ENCODE measurements at places on chromosomes 13 and 19.
A peak's percentile ranks its signal among the peaks of the same experiment; 100 is the strongest.

- DNase-seq = no peak
Measured at GRCh38 chr13:67136157-67136556, 94.0 kb downstream of the PCDH9 start.

- DNase-seq = peak; percentile 68
Measured at GRCh38 chr19:48741129-48741999, 954 bp upstream of the RASIP1 start.

DNA sequence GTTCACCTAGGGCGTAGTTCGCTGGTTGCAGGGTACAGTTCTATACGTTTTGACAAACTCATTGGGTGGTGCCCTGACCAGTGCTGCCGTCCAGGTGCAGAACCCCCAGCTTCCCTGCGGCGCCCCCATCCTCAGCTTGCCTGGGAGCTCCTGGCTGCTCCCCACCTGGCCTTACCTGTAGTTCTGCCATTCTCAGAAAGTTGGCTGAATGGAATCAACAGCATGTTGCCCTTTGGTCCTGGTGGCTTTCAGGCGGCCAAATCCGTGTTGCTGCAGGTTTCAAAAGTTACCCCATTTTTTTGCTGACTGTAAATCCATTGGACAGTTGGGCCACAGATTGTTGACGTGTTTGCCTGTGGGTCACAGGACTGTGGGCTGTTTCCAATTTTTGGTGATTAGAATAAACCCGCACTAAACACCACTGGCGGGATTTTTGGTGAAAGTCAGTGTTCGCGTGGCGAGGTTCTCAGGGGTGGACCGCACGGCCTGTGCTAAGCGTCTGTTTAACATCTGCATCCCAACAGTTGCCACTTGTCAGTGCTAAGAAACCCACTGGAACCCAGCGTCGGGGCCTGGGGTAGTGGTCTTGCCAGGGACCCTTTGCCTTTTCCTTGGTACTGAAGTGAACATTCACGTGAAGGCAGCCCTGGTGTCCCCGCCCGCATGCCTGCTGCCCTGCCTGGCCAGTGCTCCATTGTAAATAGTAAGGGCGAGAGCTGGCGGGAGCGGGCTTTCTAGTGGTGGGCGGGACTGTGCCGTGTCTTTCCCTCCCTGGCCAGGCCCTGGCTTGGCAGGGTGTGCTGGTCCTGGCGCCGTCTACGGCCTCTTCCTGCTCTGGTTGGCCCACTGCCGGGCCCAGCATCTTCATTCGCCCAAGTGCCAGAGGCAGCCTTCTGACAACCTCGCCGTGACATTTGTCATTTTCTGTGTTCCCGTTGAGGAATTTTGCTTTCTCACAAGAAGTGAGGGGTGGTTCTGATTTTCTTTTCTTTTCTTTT is 3.3 kb downstream of the DOT1L start:
- no peak for DNase-seq

GRCh38 chr13:104382951-104383350 is 1316.7 kb upstream of the SLC10A2 start:
- no peak for DNase-seq

DNA sequence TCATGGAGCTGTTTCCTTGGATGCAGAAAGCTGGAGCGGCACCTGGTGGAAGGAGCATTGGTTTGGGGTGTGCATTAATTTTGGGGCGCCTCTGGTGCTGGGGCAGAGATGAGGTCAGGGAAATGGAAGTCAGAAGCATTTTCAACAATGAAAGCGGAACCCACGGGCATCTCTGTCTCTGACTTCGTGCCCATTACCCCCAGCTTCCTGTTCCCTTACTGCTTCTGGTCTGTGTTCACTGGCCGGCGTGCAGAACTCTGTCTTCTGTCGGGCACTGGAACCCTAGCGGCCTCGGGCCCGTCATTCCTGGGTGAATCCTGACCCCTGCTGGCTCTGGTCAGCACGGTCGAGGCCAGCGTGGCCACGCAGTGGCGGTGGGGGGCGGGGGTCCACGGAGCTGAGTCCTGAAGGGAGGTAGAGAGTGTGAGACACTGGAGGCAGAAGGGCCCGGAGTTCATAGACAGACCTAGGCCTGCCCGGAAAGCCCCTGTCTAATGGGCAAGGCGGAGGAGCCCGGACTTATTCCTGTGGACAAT is 7.9 kb upstream of the LINGO3 start:
- DNase-seq = peak; percentile 23

DNA sequence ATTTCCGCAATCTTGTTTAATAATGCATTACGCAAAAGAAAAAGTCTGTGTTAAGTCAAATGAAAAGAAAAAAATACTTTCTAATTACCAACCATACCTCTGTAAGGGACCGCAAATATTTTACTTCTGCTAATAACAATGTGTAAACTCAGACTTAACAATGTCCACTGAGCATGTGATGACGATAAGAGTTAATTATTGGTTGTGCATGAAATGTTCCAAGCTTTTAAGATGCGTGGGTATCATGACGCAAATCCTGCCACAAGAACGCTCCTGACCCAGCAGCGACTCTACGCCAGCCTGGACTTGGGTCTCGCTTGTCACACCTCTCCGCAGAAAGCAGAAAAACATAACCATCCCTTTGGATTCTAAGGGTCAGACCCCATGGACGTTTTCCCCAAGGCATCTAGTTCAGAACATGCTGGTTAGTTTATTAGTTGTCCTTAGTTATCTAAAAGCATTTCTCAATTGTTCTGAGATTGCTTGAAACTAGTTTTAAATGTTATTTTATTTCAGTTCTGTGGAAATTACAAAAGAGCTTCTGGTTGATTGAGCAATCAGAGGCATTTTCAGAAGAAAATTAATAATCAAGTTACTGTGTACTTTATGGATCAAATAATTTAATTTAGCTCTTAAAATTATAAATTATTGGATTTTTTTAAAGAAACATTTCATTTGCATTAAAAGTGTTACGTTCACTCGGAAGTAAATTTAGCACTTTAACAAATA is 779.9 kb upstream of the ARGLU1 start:
- DNase-seq = no peak

DNA sequence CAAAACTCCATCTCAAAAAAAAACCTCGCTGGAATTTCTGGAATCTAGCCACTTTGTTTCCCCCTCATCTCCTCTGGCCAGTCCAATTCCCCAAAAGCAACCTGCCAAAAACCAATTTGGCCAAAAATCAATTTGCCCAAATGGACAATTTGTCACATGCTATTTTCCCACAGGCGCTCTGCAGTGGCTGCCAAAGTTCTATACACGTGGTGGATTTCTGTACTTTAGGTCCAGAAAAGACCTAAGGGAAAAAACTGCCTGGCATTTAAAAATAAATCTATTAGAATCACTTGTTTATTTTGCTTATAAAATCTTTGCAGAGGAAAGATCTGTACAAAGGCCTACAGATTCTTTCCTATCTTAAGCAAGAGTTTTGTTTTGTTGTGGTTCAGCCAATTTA is 79.4 kb downstream of the MAP4K1 start:
- no peak for DNase-seq

- no peak for DNase-seq
Measured at GRCh38 chr13:26485288-26485687, 72.2 kb upstream of the WASF3 start.

- peak; percentile 89 for DNase-seq
Measured at GRCh38 chr19:2618611-2619010, 83.9 kb downstream of the GNG7 start.

GRCh38 chr13:96779691-96780090 is 214.6 kb downstream of the OXGR1 start:
- no peak for DNase-seq

- no peak for DNase-seq
Measured at GRCh38 chr19:20662421-20663105, 1.2 kb upstream of the ZNF626 start.

DNA sequence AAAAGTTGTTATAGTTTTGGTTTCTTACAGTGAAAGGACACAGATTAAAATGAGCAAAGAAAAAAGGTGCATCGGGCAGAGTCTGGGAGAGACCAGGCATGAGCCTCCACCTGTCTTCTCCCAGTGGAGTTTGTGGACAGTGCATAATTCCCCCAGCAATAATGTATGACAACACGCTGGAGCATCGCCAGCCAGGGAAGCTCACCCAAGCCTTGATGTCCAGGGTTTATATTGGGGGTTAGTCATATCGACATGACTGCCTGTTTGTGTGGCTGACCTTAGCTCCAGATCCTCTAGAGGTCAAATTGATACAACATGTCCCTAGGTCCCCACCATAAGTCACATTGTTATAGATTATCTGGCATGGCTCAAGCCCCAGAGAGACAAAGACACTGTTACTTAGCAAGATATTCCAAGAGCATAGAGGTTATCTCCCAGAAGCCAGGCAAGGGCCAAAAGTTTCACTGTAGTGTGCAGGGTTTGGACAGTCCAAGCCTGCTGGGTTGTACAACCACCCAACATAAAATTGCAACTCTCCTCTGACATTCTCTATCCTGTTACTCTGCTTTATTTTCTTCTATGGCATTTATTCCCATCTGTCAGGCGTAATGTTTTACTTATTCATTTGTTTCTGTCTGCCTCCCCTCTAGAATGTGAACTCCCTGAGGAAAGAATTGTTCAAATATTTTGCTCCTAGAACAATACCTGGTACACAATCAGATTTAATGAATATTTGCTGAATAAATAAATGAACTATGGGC is 5.6 kb upstream of the KLK13 start:
- no peak for DNase-seq

DNA sequence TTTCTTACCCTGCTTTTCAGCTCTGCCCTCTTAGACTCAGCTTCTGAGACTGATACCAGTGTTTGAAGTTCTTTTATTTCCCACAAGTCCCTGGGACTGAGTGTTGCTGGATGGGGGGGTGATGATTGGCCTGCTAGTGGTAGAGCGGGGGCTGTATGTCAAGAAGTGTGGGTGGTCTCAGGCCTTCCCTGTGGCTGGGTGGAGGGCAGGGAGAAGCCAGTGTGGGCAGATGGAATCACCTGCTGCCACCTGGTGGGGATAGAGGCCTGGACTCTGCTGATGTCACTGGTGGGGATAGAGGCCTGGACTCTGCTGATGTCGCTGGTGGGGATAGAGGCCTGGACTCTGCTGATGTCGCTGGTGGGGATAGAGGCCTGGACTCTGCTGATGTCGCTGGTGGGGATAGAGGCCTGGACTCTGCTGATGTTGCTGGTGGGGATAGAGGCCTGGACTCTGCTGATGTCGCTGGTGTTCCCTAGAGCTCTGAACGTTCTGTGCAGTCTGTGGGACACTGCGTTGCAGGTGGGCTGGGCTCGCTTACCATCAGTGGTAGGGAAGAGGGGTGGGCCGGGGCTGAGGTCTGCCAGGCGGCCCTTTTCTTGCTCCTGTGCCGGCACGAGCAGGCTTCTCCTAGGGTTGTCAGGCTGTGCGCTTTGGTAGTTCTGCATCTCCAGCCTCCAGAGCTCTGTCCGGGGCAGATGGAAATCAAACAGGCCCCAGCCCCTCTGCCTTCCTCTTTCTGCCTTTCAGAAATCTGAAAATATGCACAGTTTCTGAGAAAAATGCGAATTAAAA is 101.3 kb downstream of the ARHGEF7 start:
- peak; percentile 43 for DNase-seq

- no peak for DNase-seq
Measured at GRCh38 chr13:82477436-82477835, 1404.8 kb downstream of the SLITRK1 start.

DNA sequence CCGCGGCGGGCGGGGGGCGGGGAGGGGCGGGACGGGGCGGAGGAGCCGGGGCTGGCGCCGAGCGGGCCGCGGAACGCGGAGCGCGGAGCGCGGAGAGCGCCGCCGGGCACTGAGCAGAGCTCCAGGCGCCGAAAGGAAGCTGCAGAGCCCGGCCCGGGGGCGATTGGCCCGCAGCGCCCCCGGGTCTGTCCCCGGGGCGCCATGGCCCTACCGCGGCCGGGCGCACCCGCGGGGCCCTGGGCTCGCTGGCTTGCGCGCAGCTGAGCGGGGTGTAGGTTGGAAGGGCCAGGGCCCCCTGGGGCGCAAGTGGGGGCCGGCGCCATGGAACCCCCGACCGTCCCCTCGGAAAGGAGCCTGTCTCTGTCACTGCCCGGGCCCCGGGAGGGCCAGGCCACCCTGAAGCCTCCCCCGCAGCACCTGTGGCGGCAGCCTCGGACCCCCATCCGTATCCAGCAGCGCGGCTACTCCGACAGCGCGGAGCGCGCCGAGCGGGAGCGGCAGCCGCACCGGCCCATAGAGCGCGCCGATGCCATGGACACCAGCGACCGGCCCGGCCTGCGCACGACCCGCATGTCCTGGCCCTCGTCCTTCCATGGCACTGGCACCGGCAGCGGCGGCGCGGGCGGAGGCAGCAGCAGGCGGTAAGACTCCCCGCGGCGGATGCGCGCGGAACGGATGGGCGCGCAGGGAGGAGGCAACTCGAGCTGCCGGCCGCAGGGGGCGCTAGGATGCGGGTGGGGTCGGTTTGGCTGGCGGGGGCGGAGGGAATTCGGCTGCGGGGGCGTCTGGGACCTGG is at the start of gene PDE4A:
PDE4A (plus strand) TSS at position 95 of the 796 bp plus-strand sequence; CDS start at position 322, 227 bp downstream.
- peak; percentile 75 for DNase-seq

- DNase-seq = peak; percentile 51
Measured at GRCh38 chr19:47430041-47430802, 10.9 kb upstream of the MEIS3 start.

DNA sequence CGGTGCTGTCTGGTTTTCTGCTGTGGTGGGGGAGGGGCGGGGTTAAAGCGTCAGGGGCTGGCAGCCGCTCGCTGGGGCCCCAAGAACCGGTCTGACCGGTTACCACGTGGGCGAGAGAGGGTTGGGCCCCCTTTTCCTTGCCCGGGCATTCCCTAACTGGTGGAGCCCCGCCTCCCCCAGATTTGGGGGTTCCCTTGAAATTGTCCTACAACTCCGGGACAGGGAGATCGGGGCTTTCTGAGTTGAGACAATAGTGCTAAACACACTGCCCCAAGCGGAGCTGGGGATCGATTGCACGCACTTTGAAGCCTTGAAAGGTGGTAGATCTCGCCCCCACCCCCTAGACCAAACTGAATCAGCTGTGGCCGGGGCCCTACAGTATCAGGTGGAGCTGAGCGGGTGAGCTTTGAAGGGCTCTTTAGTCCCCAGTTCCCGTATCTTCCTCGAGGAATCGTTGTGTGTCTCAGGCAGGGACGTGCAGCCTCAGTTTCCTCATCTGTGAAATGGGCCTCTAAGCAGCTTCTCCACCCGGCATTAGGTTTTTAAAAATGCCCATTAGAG is 4.8 kb downstream of the IER2 start:
- peak; percentile 90 for DNase-seq

DNA sequence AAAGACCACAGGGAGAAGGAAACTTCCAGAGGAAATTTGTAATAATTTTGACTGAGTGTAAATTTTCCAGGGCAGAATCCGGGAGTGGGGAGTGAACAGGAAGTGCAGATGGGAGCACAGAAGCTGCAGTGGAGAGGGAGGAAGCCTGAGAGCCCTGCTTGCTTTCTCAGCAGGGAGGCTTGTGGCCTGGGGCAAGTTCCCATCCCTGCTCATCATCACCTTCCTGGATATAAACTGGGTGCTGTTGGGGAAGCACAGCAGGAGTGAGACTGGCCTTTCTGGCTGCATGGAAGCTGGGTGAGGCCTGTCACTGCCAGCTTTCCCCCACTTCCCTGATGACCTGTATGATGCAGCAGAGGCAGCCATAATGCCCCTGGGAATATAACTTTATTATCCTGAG is 532.9 kb downstream of the SLITRK6 start:
- DNase-seq = no peak

- DNase-seq = no peak
Measured at GRCh38 chr13:114046431-114046975, 72.6 kb upstream of the C13orf46 start.
